ENCODE measurements at places on chromosomes 16 and 17. TPM values are rescaled to one million over a fixed set of nuclear protein-coding genes. Genes with fewer than 3 reads are reported as not detected.

TMC5 gene
- not detected for total RNA-seq

TOP2A gene
- 2.2 TPM for total RNA-seq

CTDNEP1 gene
- 69.1 TPM for total RNA-seq

BEAN1 gene
- total RNA-seq: 19.1 TPM

NXN gene
- 17.2 TPM for total RNA-seq

CA5A gene
- not detected for total RNA-seq

FBXW10 gene
- total RNA-seq: not detected

SEPTIN1 gene
- total RNA-seq: not detected

TSPOAP1 gene
- total RNA-seq: not detected

RCVRN gene
- total RNA-seq: not detected

SMPD3 gene
- 0.05 TPM for total RNA-seq

ZACN gene
- total RNA-seq: not detected

CCDC200 gene
- total RNA-seq: not detected

HOXB5 gene
- 0.80 TPM for total RNA-seq

PYDC1 gene
- total RNA-seq: not detected

GRCh38 chr17:31089471-31089870 is 5.3 kb upstream of the NF1 start:
- DNase-seq: no peak

- no peak for DNase-seq
These were observed 150.8 kb downstream of the C16orf78 start for GRCh38 chr16:49524216-49524946.

DNA sequence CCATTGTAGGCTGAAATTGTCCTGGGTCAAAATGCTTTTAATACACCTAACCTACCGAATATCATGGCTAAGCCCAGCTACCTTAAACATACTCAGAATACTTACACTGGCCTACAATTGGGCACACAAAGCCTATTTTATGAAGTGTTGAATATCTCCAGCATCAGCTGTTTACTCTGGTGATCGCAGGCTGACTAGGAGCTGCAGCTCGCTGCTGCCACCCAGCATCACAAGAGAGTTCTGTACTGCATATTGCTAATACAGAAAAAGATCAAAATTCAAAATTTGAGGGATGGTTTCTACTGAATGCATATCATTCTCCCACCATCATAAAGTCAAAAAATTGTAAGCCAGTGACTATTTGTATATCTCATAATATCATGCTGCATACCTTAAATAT is 55.3 kb downstream of the ULK2 start:
- peak; percentile 28 for DNase-seq

GRCh38 chr16:79150632-79151310 is 449.8 kb downstream of the MAF start:
- DNase-seq: no peak

DNA sequence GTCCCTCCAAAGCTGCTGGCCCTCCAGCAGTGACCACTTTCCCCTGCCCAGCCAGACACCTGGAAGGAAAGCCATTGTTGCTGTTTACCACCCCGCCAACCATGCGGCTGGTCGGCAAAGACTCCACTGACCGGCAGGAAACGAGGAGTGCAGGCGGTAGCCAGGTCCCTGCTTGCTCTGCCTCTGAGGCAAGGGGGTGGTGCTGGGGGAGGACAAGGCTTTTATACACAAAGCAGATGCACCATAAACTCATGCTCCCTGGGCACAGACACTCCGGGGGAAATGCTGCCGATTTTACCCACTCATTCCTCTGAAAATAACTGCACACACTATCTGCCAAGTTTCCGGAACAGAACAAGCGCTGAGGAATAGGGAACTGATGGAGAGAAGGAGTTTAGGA is 62.8 kb upstream of the GRIN2A start:
- DNase-seq: no peak

- DNase-seq: peak; percentile 41
These were observed 47.9 kb downstream of the RAB11FIP3 start for GRCh38 chr16:473046-474043.

DNA sequence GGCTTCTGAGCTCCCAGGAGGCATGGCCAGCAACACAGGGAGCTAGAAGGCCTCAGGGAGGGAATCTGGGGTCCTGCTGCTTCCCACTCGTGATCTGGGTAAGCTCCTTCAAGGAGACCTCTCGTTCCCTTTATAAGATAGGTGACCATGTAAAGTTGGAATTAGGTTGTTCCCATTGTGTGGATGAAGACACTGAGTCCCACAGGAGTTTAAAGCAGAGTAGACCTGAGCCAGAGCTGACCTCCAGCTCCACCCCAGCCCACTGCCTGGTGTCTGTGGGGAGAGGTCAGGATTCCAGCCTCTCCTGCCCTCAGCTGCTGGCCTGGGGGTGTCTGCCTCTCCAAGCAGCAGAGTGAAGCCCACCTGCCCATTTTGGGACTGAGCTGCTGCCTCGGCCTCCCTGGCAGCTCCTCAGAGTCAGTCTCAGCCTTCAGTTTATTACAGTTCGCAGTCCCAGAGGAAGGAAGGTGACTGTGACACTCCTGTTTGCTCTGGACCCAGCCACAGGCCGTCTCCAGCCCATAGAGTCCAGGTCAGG is 33.1 kb upstream of the LGALS9 start:
- DNase-seq: no peak

GRCh38 chr17:56447171-56447570 is 146.3 kb upstream of the NOG start:
- no peak for DNase-seq

DNA sequence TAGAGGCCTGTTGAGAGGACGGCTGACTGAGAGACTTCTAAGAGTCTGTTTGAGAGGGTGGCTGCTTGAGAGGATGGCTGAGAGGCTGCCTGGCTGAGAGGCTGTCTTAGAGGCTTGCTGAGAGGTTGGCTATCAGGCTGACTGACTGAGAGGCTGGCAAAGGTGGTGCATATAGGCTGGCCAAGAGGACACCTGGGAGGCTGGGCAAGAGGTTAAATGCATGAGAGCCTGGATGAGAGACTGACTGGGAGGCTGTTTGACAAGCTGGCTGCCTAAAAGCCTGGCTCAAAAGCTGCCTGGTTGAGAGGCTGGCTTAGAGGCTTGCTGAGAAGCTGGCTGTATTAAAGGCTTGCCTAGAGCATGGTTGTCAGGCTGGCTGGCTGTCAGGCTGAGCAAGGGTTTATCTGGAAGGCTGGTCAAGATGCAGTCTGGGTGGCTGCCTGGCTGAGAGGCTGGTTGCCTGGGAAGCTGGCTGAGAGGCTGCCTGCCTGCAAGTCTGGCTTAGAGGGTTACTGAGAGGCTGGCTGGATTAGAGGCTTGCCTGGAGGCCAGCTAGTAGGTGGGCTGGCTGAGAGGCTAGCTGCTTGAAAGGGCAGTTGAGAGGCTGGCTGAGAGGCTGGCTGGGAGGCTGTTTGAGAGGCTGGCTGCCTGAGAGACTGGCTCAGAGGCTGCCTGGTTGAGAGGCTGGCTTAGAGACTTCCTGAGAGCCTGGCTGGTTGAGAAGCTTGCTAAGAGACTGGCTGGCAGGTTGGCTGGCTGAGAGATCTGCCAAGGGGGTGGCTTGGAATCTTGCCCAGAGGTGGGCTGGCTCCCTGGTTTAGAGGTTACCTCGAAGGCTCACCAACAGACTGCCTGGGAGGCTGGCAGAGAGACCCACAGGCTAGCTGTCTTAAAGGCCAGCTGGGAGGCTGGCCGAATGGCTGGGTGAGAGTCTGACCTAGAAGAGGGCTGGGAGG is 38.3 kb upstream of the ACSM2B start:
- DNase-seq: no peak

GRCh38 chr17:10120109-10120485 is 78.3 kb downstream of the GAS7 start:
- DNase-seq: no peak

- peak; percentile 68 for DNase-seq
These were observed 67.8 kb downstream of the ANKRD11 start for GRCh38 chr16:89422527-89422904.

- no peak for DNase-seq
These were observed 511.5 kb downstream of the TOX3 start for GRCh38 chr16:52035436-52035835.

- no peak for DNase-seq
These were observed 224.2 kb downstream of the CBLN1 start for GRCh38 chr16:49057391-49057790.

DNA sequence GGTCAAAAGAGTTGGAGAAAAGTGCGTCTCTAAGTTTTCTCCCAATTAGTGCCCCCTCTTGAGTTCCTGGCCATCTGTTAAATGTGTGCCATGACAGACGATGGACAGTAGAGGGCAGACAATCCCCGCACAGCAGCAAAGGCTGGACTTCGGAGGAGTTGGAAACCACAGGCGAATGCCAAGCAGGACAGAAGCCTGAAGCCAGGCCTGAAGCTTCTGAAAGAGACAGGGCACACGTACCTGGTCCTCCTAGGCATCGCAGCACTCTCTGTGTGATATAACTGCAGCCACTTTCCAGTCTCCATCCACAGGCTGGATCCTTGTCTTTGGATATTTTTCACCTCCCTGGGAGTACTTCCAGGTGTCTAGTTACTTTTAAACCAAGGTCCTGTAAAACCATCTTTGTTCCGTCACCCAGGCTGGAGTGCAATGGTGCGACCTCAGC is 14.5 kb downstream of the C17orf100 start:
- peak; percentile 88 for DNase-seq

DNA sequence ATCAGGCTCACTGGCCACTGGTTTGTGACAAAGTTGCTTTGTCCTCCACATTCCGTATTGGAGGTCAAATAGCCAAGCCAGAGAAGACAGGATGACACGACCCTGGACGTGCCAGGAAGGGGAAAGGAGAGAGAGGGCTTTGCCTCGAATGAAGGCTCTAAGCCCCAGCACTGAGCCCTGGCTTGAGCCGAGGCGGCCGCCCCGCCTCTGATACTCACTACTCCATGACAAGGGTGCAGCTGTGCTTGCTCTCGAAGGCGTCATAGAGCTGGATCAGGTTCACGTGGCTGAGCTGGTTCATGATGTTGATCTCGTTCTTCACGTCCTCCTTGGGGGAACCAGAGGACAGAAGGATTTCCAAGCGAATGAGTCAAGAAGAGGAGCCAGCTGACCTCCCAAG is 19.3 kb downstream of the MYLK3 start:
- DNase-seq: no peak

DNA sequence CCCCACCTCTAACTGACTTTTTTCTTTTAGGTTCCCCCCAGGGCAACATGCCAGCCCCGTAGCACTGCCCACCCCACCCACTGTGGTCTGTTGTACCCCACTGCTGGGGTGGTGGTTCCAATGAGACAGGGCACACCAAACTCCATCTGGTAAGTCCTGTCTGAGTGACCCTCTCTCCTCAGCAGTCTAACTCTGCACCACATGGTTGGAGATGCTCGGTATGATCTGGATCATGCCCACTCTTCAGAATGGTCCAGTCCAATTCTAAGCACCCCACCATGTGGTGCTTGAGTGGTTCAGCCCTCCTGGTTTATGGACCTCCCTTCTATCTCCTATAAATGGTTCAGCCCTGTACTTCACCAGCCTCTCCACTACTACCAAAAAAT is 5.9 kb downstream of the KDM6B start:
- no peak for DNase-seq

- DNase-seq: no peak
These were observed 6.1 kb downstream of the MT1H start for GRCh38 chr16:56675685-56676210.

DNA sequence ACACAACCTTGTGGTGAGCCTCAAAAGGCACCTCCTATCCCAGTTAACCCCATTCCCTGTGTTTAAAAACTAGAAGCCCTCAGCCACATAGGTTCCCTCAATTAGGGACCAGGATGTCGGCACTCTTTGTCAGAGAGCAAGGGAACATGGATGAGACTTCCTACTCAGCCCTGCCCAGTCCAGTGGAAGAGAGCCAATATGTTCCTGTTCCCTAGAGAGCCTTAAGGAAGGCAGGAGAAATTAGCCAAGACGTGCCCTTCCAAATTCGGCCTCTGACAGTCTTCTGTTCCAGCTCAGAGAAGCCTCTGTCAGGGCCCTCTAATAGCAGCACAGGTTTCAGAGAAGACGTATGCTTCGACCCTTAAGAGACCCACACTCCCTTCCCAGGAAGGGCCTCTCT is 14.6 kb upstream of the DHRS13 start:
- no peak for DNase-seq

DNA sequence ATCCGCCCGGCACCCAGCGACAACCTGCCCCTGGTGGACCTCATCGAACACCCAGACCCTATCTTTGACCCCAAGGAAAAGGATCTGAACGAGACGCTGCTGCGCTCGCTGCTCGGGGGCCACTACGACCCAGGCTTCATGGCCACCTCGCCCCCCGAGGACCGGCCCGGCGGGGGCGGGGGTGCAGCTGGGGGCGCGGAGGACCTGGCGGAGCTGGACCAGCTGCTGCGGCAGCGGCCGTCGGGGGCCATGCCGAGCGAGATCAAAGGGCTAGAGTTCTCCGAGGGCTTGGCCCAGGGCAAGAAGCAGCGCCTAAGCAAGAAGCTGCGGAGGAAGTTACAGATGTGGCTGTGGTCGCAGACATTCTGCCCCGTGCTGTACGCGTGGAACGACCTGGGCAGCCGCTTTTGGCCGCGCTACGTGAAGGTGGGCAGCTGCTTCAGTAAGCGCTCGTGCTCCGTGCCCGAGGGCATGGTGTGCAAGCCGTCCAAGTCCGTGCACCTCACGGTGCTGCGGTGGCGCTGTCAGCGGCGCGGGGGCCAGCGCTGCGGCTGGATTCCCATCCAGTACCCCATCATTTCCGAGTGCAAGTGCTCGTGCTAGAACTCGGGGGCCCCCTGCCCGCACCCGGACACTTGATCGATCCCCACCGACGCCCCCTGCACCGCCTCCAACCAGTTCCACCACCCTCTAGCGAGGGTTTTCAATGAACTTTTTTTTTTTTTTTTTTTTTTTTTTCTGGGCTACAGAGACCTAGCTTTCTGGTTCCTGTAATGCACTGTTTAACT is 1.0 kb downstream of the NOG start:
- DNase-seq: peak; percentile 66

DNA sequence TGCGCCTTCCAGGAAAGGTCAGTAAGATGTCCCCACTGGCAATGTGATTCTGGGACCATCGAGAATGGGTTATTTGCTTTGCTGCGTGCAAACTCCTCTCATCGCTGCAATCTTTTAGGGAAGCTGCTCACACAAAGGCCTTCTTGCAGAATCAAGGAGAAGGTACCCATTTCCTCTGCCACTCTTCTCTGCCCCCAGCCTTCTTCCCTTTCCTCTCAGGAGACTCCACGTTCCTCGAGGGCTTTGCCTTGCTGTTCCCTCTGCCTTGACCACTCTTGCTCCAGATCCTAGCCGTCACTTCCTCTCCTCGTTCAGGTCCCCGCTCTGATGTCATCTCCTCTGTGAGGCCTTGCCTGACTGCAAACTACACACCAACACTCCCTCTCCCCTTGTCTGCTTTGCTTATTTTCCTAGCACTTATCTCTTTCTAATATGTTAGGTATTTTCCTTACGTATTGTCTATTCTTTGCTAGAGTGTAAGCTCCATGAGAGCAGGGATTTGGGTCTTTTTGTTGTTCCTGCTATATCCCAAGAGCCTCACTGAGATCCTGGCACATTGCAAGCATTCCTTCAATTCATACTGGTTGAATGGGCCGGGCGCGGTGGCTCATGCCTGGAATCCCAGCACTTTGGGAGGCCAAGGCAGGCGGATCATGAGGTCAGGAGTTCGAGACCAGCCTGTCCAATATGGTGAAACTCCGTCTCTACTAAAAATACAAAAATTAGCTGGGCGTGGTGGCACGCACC is 5.3 kb upstream of the CRK start:
- no peak for DNase-seq
